ENCODE measurements at places on chromosomes 11 and 22.

DNA sequence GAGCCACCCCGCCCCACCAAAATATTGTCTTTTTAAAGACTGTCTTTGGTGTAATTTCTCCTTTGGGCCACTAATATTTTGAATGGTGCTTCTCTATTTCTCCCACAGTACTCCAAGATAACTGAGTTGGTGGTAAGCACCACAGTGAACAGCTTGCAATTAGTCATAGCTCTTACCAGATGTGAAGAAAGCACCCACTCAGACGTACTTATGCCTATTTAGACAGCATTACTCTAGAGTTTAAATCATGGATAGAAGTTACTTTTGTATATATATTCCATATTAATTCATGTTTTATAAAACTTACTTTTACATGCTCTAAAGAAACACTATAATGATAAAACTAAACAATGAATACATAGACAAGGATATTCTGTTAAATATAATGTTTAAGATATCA, 12.7 kb downstream of the ANO3 start:
- no peak for DNase-seq

GRCh38 chr11:18013790-18014507, 1.1 kb upstream of the SERGEF start:
- no peak for DNase-seq

- DNase-seq = no peak
Measured at GRCh38 chr22:49693416-49693815, 134.3 kb downstream of the BRD1 start.

DNA sequence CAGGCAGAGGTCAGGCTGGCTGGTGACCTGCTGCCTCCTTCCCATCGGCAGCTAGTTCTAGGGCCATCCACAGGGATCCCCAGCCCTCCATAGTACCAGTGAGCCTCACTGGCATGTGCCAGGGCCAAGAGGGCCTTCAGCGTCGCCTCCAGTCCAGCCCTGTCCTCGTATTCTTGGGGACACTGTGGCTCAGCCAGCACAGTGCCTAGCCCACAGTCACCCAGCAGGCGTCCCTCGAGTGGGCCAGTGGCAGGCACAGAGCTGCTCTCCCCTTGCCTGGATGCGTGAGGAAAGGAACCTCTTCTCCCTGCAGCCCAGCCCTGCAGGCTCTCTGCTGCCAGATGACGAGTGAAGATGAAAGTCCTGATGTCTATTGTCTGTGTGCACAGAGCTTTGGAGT, 10.6 kb upstream of the SH3BP1 start:
- DNase-seq = no peak
